ENCODE measurements at places on chromosomes 7 and 10.
A peak's percentile ranks its signal among the peaks of the same experiment; 100 is the strongest.

GRCh38 chr7:28687537-28687936 is 270.6 kb downstream of the TRIL start:
- no peak for DNase-seq

DNA sequence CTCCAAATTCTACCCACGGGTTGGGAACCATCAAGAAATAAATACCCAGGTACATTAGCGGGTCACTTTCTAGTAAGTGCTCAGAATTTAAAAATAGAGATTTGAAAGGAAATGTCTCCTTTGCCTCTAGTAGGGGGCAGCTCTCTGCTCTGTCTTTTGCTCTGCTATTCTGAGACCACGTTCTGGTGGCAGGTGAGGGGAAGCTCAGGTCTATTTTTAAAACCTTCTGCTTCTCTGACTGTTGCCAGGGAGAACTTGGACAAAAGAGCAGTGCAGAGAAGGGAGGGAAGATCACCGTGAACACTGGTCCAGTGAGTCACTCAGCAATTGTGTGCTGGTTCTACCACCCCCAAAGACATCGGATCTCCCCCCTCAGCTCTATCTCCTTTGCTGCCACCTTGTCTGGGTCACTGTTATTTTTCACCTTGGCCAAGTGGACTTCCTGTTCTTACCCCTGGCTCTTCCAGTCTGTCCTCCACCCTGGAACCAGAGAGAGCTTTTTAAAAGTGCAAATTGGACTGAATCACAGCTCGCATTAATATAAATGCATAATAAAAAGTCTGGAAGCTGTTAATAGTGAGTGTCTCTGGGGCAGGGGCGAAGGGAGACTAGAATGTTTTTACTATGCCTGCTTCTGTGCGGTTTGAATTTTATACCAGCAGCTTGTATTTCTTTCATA is 72.4 kb upstream of the LOXL4 start:
- no peak for DNase-seq

DNA sequence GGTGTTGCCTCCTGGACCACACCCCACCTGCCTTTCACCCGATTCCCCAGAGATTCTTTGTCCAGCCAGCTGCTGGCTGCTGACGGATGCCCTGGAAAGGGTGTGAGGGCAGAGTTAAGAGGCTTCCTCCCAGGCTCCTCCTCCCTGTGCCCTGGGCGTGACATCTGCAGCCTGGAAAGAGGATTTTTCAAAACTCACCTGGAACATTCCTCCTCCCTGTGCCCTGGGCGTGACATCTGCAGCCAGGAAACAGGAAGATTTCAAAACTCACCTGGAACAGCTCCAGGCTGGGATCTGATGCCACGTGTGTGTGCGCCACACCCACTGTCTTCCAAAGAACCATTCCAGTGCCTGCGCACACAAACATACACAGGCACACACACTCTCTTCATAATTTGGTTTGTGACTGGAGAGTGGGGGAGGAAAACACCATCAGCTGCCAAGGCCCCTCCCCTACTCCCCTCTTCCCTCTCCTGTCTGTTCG is 5.2 kb downstream of the MARVELD1 start:
- peak; percentile 78 for DNase-seq

GRCh38 chr10:11018855-11019631 is 1.4 kb downstream of the CELF2 start:
- DNase-seq: no peak

GRCh38 chr7:1853986-1854865 is 184.1 kb downstream of the ELFN1 start:
- no peak for DNase-seq
